HepG2 (cell line): ENCODE measurements at places on chromosomes 11 and 22.

GRCh38 chr11:11020747-11021149 is 162.9 kb upstream of the ZBED5 start:
- DNase-seq: no peak

- DNase-seq: peak; percentile 52
These were observed 92.8 kb upstream of the OR9G4 start for GRCh38 chr11:56841210-56841810.

GRCh38 chr11:57971272-57972012 is 52.2 kb upstream of the OR9Q1 start:
- peak; percentile 16 for DNase-seq

DNA sequence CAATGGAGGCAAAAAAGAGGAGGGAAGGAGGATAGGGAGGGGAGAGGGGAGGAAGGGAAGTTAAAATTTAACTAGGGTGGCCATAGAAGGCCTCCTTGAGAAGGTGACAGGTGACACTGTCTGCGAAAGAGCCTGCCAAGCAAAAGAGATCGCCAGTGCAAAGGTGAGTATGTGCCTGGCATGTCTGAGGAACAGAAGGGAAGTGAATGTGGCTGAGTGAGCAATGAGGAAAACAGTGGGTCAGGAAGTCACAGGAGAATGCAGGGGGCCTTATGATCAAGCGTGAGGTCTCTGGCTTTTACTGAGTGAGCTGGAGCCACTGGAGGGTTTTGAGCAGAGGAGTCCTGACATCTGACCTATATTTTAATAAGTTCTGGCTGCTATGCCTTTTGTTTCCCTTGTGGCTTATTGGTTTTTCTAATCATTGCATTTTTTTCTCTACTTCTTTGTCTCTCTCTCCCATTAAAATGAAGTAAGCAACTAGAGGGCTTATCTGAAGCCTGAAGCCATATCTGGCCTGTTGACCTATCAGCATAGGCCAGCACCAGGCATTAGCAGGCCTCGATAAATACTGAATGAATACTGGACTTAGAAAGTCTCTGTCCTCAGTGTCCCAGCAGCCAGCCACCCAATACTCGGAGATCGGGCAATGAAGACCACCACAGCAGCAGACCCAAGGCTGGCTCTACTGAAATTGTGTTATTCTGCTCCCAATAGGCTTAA is 5.6 kb downstream of the AP1B1 start:
- no peak for DNase-seq

DNA sequence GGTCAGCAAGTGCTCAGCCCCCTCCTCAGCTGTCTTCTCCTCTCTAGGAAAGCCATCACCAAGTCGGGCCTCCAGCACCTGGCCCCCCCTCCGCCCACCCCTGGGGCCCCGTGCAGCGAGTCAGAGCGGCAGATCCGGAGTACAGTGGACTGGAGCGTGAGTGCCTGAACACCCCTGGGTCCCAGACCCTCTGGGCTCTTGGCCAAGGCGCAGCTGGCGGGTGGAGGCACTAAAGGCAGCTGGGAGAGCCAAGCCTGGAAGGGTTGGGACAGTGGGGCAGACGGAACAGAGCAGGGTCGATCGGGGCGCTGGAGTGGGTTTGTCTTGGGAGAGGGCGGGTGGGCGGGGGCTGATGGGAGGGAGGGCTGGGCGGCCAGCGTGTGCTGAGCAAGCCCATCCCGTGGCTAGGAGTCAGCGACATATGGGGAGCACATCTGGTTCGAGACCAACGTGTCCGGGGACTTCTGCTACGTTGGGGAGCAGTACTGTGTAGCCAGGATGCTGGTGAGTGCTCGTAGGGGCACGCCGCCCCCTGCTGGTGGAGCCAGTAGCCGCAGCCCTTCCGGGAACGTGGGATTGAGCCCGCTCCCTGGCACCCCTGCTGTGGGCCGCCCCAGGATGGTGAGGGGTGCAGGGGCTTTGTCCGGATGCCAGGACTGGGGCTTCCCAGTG is 14.1 kb upstream of the MDK start:
- DNase-seq: peak; percentile 25

DNA sequence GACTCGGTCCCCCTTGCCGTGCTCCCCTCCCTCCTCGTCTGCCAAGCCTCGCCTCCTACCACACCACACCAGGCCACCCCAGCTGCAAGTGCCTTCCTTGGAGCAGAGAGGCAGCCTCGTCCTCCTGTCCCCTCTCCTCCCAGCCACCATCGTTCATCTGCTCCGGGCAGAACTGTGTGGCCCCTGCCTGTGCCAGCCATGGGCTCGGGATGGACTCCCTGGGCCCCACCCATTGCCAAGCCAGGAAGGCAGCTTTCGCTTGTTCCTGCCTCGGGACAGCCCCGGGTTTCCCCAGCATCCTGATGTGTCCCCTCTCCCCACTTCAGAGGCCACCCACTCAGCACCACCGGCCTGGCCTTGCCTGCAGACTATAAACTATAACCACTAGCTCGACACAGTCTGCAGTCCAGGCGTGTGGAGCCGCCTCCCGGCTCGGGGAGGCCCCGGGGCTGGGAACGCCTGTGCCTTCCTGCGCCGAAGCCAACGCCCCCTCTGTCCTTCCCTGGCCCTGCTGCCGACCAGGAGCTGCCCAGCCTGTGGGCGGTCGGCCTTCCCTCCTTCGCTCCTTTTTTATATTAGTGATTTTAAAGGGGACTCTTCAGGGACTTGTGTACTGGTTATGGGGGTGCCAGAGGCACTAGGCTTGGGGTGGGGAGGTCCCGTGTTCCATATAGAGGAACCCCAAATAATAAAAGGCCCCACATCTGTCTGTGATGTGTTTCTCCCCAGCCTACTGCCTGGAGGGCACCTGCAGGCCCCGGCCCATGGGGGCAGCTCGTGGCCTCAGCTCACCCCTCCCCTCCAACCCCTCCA is 29.8 kb downstream of the CAPN1 start:
- no peak for DNase-seq

GRCh38 chr22:32567544-32567943 is 92.9 kb downstream of the FBXO7 start:
- DNase-seq: no peak

DNA sequence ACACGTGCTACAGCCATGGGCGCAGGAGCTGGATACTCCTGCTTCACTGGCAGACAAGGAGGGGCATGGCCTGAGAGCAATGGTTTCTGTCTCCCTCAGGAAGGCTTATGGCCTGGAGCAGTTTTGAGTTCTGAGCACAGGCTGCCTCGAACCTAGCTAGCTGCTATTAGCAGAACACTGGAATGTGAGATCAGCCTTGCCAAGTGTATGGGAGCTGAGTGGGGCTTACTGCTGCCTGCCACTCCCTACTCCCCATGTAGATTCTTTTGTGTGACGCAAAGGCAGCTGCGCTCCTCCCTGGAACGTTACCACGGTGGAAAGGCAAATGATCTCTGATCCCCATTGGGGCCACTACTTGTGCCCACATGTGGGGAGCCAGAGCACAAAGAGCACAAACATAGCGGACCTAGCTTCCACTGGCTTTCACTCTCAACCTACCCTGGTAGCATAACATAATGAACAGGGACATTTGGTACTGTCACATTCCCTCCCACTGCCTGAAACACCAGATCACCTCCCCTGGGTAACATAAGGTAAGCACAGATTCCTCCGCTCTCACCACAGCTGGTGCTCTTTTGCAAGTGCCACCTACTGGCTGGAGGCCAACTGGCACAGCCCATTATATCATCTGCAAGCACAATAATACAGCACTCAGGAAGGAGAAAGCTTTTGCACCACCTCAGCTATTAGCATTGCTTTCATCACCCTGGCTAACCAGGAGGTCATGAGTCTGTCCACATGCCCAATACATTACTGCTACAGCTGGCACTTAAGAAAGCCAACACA is 84.6 kb upstream of the GUCY1A2 start:
- DNase-seq: no peak

DNA sequence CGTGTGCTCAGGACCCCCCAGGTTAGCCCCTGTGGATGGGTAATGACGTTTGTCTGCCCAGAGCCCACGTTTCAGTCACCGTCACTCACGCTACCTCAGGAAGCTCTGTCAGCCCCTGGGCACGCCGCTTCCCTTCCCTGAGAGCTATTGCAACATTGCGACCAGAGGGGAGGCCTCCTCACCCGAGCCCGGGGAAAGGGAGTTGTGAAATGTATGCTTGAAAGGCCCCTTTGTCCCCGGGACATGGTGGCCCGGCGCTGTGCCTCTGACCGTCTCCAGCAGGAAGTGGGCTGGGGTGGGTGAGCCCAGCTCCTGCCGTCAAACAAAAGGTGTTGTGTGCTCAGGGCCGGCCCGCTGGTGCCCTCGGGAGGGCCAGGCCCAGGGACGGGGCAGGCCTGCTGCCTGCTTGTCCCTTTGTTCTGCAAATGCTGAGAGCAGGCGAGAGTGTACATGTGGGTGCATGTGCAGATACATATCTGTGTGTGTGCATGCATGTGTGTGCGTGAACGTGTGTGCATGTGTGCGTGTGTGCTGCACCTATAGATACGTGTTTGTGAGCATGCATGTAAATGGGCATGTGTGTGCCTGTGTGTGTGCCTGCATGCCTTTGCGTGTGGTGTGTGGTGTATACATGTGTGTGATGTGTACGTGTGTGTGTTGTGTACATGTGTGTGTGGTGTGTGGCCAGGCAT is 1125.0 kb downstream of the BRD1 start:
- peak; percentile 98 for DNase-seq

DNA sequence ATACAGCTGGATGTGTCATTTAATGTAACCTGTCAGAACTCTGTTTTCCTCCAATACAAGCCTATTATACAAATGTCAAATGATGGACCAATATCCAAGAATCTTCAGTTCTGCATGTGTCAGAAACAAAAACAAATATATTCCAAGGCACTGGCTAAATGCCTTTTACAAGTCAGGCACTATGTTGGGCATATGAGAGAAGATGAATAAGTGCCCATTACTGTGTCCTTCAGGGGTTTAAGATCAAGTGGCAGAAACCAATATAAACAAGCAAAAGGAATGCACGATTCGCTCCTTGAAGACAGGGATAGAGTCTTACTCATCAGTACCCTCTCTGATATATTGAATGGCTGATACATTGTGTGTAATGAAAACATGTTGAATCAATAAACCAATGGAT is 254.4 kb downstream of the TTC28 start:
- DNase-seq: no peak

DNA sequence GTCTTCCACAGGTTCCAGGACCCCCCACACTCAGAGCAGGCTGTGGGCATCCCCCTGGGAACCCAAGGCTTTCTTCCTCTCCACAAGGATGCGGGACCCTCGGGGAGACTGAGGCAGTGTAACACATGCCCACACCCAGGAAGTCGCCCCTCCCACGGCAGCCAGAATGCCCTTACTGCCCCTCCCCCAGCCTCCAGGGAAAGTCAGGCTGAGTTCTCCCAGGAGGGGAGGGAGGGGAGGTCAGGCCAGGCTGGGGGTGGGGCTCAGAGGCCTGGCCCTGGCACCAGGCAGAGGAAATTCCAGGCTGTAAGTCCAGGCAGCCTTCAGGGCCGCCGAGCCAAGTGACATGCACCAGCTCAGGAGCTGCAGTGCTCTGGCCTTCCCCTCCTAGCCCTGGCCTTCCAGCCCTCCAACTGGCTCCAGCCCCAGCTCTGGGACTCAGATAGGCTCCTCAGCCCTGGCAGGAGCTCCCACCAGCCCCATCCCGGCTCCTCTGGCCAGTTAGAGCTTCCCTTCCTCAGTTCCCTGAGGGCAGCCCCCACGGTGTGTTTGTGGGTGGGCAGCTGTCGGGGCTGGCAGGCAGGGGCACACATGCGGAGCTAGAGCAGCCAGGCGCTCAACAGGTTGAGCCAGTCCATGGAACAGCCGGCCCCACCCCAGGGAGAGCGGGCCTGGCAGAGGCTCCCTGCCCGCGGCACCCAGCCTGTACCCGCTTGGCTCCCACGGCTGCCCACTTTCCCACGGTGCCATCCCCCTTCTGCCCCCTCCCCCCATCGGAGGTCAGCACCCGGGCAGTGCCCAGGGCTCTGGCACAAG is 3.6 kb downstream of the BCL9L start:
- peak; percentile 80 for DNase-seq

DNA sequence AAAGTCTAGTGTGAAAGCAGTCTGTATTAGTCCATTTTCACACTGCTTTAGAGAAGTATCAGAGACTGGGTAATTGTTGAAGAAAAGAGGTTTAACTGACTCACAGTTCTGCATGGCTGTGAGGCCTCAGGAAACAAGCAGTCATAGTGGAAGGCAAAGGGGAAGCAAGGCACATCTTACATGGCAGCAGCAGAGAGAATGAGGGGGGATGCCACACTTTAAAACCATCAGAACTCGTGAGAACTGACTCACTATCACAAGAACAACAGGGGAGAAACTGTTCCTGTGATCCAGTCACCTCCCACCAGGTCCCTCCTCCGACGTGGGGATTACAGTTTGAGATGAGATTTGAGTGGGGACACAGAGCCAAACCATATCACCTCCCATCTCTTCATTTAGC is 13.8 kb upstream of the TUBA8 start:
- DNase-seq: no peak
